Cerebellum (tissue), 4 donors: ENCODE measurements at places on chromosomes 3 and 15. TPM values are rescaled to one million over a fixed set of nuclear protein-coding genes. Genes with fewer than 3 reads are reported as not detected.

The SERPINI2 gene
- 10.1 TPM for total RNA-seq

The CPA3 gene
- 0.54 TPM for total RNA-seq

The HAUS2 gene
- 27.3 TPM for total RNA-seq

The GOLGA8J gene
- 0.36 TPM for total RNA-seq

The SEMA3G gene
- 3.3 TPM for total RNA-seq
